Muscle of leg (tissue), 16 donors: ENCODE measurements at places on chromosomes 12 and 14. TPM values are rescaled to one million over a fixed set of nuclear protein-coding genes. Genes with fewer than 3 reads are reported as not detected.

DNA sequence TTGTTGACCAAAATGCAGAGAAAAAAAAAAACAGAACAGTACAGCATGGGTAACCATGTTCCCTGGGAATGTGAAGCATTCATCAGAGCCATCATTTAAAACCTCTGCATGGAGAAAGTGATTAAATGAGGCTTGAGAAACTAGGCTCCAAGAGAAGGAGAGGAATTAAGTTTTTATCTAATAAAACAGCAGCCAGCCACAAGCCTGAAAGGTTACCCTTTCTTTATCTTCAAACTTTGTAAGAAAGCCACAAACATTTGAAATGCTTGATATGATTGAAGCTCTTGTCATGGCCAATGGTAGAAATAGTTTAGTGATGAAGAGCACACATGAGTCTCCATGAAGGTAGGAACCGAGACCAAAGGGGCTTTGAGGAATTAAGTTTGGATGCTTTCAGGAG is 144.9 kb upstream of the SYT1 start:
- H3K4me1 ChIP-seq = no peaks in the 10 kb centered on the region
- no peaks in the 10 kb centered on the region for H3K27me3 ChIP-seq
- H3K4me3 ChIP-seq = no peak overlapping the region

DNA sequence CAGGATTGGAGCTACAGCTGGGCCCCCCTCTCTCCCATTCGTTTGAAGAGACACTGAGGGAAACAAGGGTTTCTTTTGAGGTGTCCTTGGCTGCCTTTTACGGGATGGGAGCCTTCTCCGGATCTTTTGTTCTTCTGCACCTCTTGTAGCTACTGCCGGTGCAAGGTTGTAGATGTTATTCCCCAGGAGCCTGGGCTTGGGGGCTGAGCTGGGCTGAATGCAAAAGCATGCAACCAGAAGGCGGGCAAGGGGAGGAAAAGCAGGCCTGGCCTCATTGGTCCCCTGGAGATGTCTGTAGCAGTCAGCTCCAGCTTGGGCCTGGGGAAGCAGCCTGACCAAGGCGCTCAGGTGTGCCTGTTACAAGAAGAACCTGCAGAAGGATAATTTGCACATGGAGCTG is 110.3 kb downstream of the GCH1 start:
- H3K4me3 ChIP-seq = no peak overlapping the region
- no peak for DNase-seq
- H3K27ac ChIP-seq = no peak overlapping the region
- peaks cover 42% of the 10 kb centered on the region for H3K36me3 ChIP-seq
- H3K27me3 ChIP-seq = peaks cover 2% of the 10 kb centered on the region

DNA sequence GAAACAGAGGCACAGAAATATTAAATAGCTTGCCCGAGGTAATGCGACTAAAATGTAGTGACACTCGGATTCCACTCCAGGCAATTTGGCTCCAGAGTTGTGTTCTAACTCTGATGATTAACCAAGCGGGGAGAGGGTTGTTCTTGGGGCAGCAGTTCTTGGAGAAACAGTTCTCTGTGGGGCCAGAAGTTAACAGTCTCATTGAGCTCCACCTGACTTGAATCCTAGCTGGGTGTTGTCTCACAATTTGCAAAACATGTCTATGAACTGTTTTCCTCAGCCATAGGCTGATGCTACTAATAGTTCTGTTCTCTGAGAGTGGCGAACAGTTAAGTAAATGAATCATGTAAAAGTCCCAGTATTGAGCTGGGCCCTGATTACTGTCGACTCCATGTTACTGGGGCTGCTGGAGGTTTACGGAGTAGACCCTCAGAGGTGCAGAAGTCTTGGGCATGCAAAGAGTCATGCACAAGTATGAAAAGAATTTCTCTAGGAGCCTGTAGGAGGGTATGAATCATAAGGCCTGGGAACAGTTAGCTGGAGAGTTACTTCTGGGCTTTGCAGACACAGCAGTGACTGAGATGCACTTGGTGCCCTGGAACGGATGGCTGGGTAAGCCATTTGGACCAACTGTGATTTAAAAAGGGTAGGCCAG is 15.4 kb upstream of the NIN start:
- no peak for DNase-seq
- no peaks in the 10 kb centered on the region for H3K36me3 ChIP-seq

DNA sequence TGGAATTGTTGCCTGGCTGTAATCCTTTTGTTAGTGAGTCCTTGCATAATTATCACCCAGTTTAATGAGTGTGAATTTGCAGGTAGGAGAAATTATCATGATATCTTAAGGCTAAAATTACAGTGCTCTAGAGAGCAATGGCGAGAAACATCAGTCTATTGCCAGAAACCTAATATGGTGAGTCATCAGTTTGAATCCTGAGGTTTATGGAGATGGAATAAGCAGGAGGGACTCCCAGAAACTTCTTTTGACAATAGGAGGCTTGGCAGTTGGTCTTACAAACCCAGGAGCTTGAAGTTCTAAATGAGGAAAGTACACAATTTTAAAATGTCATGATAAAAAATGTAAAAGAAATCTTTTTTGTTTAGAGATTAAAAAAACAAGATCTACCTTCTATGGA is 31.5 kb upstream of the CRADD start:
- no peak for DNase-seq
- no peak overlapping the region for H3K4me3 ChIP-seq
- H3K27me3 ChIP-seq = no peaks in the 10 kb centered on the region
- no peak overlapping the region for H3K27ac ChIP-seq
- no peaks in the 10 kb centered on the region for H3K4me1 ChIP-seq
- H3K36me3 ChIP-seq = no peaks in the 10 kb centered on the region

GRCh38 chr14:91115986-91116770 is 2.3 kb downstream of the DGLUCY start:
- peaks cover 25% of the 10 kb centered on the region for H3K4me1 ChIP-seq
- H3K4me3 ChIP-seq = no peak overlapping the region
- H3K27me3 ChIP-seq = no peaks in the 10 kb centered on the region
- DNase-seq = peak; percentile 16
- H3K27ac ChIP-seq = no peak overlapping the region

DNA sequence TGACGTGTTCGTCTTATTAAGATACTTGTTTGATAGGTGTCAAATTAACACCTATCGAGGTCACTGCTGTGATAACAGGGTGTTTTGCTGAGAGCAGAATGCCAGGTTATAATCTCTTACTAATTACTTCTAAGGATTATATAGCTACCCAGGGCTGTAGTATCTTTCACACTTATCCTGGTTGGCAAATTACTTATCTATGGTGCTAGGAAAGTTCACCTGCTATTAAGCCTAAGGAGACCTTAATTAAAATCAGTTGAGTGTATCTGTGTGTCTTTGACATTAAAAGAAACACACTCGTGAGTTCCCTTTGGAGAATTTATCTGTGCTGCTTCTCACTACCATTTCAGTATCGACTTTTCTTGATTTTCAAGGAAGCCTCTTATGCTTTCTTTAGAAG is 301.6 kb upstream of the SLC16A7 start:
- no peak overlapping the region for H3K27ac ChIP-seq
- no peak overlapping the region for H3K4me3 ChIP-seq
- H3K27me3 ChIP-seq = no peaks in the 10 kb centered on the region
- no peak for DNase-seq
- H3K36me3 ChIP-seq = no peaks in the 10 kb centered on the region

The PLBD1 gene
- 23.2 TPM for total RNA-seq

The RASAL1 gene
- 0.04 TPM for total RNA-seq

The LRFN5 gene
- total RNA-seq = 10.0 TPM

The LRCOL1 gene
- total RNA-seq = 0.13 TPM

The NELL2 gene
- 1.5 TPM for total RNA-seq
